Esophagus squamous epithelium (tissue), 5 donors: ENCODE measurements at places on chromosomes 11 and 22.

- DNase-seq = no peak
Measured at GRCh38 chr22:17629641-17630040, 1.1 kb upstream of the ATP6V1E1 start.

DNA sequence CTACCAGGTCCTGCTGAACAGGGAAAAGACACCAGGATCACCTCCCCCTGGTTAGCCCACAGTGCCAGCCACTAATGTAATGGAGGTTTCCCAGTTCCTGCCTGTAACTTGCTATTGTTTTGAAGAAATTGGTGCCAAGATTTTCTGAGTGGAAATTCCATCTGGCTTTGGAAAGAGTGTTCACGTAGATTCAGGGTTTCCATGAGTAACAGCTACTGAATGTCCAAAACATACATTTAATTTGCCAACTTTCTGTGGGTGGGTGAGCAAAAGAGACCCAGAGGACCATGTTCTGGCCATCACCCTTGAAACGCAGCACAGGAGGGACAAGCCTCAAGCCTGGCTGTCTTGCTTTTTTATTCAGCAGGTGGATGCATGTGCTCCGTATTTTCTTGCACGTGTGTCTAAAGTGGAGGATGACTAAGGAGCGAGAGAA, 8.8 kb upstream of the DKK3 start:
- no peak for DNase-seq

DNA sequence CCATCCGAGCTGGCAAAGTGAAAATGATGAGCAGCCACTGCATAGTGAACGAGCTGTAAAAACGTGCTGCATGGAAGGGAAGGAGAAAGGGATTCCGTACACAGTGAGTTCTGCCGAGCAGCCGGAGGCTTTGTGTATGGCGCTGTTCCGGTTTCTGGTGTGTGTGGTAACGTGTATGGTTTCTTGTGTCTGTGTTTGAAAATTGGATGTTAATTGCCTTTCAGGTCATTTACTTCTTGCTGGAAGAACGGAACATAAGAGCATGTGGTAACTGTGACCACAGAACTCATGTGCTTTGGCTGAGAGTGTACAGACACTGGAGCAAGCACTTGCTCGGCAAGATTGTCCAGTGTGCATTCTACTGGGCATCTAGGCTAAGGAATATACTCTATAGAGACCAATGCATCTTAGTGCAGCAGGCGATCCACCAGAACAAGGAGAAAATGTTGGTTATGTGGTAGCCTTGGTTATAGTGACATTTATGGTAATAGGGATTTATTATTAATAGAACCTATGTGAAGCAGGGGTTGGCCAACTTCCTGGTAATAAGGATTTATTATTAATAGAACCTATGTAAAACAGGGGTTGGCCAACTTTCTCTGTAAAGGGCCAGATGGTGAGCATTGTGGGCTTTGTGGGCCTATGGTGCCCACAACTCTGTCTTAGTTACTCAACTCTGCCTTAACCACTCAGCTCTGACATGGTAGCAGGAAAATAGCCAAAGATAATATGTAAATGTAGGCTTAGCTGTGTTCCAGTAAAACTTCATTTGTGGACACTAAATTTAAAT, 49.2 kb downstream of the GRAMD1B start:
- DNase-seq = no peak

DNA sequence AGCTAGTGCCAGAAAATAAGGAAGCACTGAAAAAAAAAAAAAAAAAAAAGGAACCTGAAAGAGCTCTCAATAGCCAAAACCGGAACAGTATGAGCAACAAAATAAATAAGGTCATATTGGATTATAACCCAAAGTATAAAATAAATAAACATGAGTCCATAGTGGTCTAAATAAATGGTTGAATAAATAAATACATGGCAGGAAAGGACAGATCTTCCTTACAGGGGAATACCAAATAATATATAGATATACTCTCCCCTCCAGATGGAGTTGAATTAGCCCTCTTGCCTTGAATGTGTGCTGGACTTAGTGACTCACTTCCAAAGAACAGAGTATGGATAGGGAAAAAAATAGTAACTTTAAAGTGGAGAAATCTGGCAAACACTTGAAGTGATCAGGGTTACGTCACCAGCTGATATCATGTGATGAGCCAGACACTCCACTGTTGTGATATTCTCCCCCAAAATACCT, 14.3 kb upstream of the ARRB1 start:
- no peak for DNase-seq

- DNase-seq = no peak
Measured at GRCh38 chr22:37931893-37932389, 21.5 kb downstream of the C22orf23 start.

DNA sequence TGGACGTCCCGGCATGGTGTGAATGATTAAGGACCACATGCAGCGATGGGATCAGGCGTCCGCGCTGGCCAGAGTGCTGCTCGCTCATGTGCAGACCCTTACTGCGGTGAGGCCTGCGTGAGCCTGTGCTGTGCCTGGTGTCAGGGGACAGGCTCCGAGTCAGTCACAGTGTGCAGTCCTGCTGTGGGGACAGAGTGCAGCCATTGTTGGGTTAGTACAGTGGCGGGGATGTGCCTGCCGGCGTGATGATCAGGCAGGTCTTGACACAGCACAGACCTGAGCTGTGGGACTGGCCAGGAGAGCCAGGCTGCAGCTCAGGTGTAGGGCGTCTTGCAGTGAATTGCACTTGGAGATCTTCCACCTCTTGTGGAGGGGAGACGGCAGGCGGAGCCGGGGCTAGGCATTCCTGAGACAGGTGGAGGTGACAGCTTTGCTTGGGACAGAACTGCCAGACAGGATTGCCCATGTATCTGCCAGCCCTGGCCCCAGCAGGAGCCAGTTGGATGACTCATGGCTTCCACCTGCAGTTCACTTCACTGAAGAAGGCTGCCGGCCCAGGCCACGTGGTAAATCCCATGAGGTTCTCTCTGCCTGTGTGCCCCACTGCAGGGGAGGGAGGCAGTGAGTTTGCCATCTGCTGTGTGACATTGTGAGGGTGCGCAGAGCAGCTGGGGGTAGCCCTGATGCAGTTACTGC, 17.3 kb downstream of the TRMU start:
- DNase-seq = no peak
